ENCODE measurements at places on chromosomes 2 and 18. TPM values are rescaled to one million over a fixed set of nuclear protein-coding genes. Genes with fewer than 3 reads are reported as not detected.

NIF3L1 gene
- 21.4 TPM for total RNA-seq

GALR1 gene
- not detected for total RNA-seq

CFAP53 gene
- total RNA-seq = 0.39 TPM

ATAD2B gene
- 3.0 TPM for total RNA-seq

ZC3H6 gene
- total RNA-seq = 6.8 TPM

C1QL2 gene
- total RNA-seq = not detected

CAPG gene
- total RNA-seq = 108 TPM

NEU2 gene
- total RNA-seq = not detected

ANKRD62 gene
- not detected for total RNA-seq

ADD2 gene
- 0.88 TPM for total RNA-seq

TMEM200C gene
- total RNA-seq = 2.5 TPM

DSG4 gene
- total RNA-seq = not detected

GPR75 gene
- total RNA-seq = 0.52 TPM

NLRC4 gene
- not detected for total RNA-seq

STK25 gene
- 170 TPM for total RNA-seq

UGT1A5 gene
- total RNA-seq = not detected

CLHC1 gene
- total RNA-seq = 10.6 TPM

UGT1A3 gene
- not detected for total RNA-seq

MMADHC gene
- 137 TPM for total RNA-seq

NAPG gene
- 21.9 TPM for total RNA-seq

SERPINB11 gene
- total RNA-seq = not detected

KCNE4 gene
- total RNA-seq = 5.0 TPM

MREG gene
- total RNA-seq = 0.32 TPM

PLGLB2 gene
- total RNA-seq = 0.32 TPM

HRH4 gene
- not detected for total RNA-seq

NT5C1B gene
- total RNA-seq = not detected

RNF152 gene
- 10.0 TPM for total RNA-seq

SRD5A2 gene
- total RNA-seq = not detected

Measured in epithelial cell of alveolus of lung (primary cell).